Memory B cell (primary cell): ENCODE measurements at places on chromosomes 3 and 15.

DNA sequence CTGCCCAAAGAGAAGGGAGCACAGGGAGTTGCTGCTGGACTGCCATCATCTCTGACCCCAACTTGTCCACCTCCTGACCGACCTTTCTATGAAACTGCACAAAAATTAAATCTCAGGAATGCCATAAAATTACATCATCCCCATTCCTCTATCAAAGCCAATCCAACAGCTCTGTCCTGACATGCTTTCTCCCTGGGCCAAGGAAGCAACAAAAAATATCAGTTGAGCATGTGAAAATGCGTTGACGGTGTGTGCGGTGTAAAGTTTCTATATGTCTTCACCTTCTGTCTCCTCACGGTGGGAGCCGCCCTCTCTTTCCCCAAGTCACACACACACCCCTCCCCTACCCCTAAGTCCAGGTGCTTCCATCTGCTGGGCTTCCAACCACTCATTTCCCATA is 3.6 kb upstream of the ZNF774 start:
- DNase-seq: no peak

DNA sequence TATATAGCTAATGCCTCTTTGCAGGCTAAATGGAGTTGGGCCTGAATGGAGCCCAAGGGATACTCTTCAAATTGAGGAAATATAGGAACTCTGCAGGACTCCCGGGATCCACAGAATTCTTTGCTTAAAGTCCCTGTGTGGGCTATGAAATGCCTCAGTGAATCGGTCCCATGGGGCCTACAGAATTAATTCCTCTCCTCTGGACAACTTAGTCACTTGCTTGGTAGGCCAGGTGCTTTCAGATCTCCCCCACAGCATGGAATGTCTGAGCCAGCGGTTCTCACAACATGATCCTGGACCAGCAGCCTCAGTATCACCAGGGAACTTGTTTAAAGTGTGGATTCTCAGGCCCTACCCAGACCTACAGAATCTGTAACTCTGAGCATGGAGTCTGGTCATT is 15.1 kb upstream of the PRICKLE2 start:
- DNase-seq: no peak

- no peak for DNase-seq
These were observed 296.0 kb downstream of the MEX3B start for GRCh38 chr15:81749716-81750375.

DNA sequence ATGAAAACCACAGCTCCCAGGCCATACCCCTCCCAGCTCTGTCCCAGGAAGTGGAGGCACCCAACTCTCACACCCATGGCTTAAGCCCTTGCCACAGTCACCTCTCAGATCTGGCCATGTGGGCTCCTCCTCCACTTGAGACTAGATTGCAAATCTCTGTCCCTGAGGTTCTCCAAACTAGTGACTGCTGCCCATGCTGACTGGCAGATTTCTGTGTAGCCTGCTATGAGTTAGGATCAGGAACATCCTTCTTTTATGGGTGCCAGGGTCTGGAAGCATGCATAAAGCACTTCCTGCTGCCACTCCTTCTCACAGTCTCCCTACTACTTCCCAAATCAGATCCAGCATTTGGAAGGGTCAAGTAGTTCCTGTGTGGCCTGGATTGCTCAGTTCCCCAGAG is 59.6 kb upstream of the GOLIM4 start:
- DNase-seq: no peak

GRCh38 chr3:56927855-56928254 is 126.1 kb upstream of the ARHGEF3 start:
- DNase-seq: no peak

DNA sequence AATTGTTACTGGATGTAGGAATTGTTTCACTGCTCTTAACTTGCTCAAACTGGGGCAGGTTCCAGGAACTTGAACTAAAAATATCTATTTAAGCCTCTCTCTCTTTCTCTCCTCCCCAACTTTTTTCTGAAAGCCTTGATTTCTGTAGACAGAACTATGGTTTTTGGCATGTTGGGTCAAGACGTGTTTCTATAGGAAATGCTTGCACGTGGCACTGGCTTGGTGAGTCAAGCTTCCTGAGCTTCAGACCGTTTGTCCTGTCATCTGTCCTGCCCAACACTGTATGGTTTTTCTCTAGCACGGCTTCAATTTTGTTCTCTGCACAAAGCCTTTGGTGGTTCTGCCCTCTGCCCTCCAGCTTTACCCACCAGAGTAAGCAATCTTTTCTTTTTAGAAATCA is 13.5 kb downstream of the EAF1 start:
- no peak for DNase-seq

DNA sequence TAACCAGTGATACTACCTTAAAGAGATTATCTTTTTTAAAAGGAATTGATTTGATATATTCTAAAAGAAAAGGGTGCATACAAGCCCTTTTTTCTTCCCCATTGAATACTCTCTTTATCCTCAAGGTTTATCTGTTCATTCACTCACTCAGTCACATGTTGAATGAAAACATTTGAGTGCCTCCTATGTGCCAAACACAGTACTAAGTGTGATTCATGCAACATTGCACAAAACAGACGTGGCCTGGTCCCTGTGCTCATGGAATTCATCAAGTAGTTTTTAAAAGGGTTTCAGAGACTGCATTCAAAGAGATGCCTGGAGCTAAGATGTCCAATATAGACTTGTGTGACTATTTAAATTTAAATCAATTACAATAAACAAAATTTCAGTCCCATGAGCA is 462.2 kb upstream of the MDFIC2 start:
- DNase-seq: no peak

DNA sequence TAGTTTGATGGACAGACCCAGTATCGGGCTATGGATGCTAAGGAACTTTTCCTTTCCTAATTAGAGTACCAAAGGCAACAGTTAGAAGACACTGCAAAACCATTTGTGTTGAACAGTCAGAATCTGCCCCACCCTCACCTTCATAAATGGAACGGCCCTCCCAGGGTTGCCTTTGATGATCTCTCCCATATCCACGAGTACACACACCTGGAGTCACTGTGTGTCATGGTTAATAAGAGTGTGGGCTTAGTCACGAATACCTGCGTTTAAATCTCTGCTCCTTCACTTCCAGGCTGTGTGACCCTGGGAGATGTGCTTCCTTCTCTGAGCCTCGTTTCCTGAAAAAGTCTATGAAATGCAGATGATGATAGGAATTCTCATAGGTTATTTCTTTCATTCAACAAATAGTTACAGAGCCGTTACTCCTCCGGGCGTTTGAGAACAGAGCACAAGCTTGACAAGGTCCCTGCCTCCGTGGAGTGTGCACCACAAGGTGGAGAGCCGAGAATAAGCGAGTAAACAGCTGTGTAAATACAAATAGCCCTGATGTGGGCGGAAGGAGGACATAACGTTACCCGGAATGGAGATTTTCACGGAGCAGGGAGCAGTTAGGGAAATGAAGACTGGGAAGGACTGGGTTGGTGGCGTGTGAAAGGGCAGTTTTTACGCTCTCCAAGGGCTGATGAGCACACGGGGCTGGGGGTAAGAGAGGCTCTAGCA is 6.7 kb downstream of the SLC51A start:
- DNase-seq: no peak

DNA sequence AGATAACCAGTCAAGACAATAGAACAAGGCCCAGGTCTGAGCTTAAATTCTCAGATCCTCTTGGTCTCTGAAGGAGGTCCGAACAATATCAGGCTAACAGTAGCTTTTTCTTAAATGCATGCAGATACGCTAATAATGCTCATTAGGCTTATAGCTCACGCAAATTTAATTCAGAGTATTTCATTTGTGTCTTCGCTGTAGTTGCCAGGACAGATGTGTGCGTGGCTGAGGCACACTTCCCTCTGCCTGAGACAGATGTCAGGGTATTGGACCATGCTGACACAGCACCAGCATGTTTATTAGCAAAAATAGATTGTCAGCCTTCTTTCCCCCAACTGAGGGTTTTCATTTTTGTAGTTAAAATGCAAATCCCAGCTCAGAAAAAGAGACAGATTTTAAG is 102.9 kb upstream of the BFSP2 start:
- DNase-seq: no peak

GRCh38 chr15:63414474-63415120 is 33.0 kb upstream of the CA12 start:
- DNase-seq: no peak

GRCh38 chr3:179717219-179717618 is 64.4 kb downstream of the USP13 start:
- DNase-seq: no peak

DNA sequence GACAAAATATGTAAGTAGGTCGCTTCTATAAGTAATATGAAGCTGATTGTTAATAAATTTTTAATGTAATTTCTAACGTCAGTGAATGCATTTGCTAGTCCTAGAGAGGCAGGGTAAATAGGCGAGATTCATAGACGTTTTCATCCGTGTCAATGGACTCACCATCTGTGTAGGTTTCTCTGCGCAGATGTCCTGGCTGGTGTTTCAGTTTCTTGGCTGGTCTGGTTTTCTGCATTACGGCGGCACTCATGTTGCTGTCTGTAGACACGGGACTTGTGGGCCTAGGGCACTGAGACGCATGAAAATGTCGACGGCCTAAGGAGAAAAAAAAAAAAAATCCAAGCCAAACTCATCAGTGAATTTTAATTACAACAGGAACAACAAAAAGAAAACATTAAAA is 1153.3 kb downstream of the ROBO1 start:
- no peak for DNase-seq

DNA sequence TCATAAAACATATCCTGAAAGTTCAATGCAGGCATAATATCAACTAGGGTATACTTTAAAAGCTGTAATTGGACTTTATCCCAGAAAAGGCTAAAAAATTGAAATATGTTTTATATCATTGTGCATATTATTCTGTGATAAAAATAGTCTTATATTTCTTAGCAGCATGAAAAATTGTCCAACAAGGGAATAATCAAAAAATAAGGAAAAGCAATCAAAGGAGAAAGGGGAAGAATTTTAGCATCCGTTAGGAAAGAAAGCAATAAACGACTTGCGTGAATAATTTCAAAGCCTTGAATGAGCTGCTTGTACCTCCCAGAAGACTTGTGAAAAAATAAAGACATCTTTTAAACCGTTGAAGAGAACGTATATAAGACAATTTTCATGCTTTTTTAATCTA is 1369.8 kb upstream of the GBE1 start:
- no peak for DNase-seq

- no peak for DNase-seq
These were observed 9.5 kb downstream of the EBLN2 start for GRCh38 chr3:73070675-73071575.

DNA sequence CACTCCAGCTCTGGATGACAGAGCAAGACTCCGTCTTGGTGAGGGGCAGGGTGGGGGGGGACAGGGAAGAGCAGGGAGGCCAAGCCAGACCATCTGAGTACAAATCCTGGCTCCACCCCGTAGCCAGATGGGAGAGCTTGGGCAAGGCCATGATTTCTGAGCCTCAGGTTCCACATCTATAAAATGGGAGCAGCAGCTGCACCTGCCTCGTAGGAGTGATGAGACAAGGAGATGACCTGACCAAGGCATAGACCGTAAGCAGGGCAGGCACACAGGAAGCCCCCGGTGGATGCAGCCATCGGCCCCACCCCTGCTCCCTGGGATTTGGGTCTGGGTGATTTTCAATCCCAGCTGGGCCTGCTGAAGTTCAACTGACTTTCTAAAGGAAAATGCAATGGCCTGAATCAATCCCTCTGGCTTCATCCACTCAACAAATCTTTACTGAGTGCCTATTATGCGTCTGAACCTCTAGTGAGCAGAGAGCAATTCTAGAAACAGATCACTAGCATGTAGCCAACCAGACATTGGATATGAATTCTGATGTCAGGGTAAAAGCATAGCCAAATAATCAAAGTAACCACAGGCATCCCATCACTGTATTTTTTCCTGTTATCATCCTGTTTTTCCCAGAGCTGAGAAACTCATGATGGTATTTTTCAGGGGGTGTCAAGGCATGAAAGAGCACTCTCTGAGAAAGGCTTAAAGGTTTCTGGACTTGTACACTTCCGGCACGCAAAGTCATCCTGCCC is 141.2 kb downstream of the NUP210 start:
- no peak for DNase-seq

GRCh38 chr3:125231895-125232294 is 19.3 kb upstream of the SLC12A8 start:
- DNase-seq: no peak

- no peak for DNase-seq
These were observed 31.4 kb downstream of the SEMA7A start for GRCh38 chr15:74402337-74402841.

- no peak for DNase-seq
These were observed 91.6 kb downstream of the IQSEC1 start for GRCh38 chr3:12981306-12982275.

DNA sequence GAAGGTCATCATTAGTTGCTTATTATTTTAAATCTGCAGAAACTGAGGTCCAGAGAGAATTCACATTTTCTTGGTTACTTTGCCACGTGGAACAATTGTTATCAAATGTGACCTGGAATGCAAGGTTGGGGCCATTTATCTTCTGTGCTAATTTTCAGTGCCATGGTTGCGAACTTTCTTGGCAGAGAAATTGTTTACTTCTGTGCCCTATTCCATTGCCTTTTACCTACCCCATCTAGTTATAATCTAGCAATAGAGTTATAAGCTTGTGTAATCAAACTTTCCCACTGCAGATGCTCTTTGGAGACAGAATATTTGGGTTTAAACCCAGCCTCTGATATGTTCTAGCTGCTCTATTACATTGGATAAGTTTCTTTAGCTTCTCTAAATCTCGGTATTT is 242.9 kb downstream of the LPP start:
- no peak for DNase-seq

- no peak for DNase-seq
These were observed 558.5 kb upstream of the CFAP20DC start for GRCh38 chr3:59608356-59608755.

- DNase-seq: no peak
These were observed 45.0 kb downstream of the MED12L start for GRCh38 chr3:151130428-151130827.

DNA sequence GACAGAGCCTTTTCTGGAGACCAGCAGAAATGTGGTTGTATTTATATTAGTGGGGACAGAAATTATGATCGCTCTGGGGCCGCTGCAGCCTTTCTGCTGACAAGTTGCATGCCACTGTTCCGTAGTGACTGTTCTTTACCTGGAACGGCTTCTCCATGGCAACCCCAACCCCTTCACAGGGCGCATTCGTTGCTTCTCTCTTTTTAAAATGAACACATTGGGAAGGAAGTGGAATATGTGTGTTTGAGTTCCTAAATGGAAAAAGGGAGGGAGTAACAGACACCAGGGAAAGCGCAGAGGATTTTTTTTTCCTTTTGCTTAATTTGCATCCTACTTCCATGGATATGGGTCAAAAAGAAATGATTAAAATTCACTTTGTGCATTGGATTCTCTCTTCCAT is 482.0 kb upstream of the SUCLG2 start:
- DNase-seq: no peak

DNA sequence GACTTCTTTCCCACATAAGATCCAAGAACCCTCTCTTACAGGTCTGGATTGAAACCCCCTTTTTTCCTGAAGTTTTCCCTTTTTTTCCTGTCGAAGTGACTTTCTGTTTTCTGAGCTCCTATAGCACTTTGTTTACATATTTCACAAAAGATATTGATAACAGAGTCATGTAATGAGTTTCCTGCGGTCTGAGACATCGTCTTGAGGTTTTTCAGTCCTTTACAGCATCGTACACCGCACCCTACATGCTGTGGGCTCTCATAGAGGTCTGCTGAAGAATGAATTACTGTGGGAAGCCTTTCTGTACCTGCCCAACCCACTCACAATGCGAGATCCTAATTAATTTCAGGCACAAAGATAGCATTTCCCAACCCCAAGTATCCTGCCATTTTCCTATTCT is 53.1 kb downstream of the MCF2L2 start:
- no peak for DNase-seq

GRCh38 chr3:191972714-191973398 is 511.9 kb downstream of the PYDC2 start:
- DNase-seq: no peak
